ENCODE measurements at places on chromosomes 1 and 21.

DNA sequence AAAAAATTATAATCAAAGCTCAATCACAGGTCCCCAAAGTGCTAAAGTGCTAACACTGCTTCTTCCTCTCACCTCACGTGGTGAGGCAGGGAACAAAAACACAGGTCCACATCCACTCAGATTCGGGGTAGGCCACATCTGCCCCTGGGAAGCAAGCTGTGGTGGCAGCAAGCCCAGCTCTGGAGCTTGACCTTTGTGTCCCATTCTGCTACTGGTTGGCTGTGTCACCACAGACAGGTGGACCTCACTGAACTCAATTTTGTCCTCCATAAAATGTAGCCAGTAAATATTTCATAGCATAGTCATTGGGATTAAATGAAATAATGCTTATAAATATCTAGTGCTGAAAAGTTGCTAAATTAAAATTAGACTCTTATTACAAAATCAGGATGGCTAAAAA, 8.5 kb downstream of the AZIN2 start:
- no peak overlapping the region for H3K27ac ChIP-seq
- no peak overlapping the region for H3K4me3 ChIP-seq
- H3K27me3 ChIP-seq: no peaks in the 10 kb centered on the region
- no peak for DNase-seq
- H3K36me3 ChIP-seq: peaks cover 2% of the 10 kb centered on the region

GRCh38 chr1:163794551-163794950, 472.8 kb downstream of the NUF2 start:
- H3K4me3 ChIP-seq: no peak overlapping the region
- no peaks in the 10 kb centered on the region for H3K4me1 ChIP-seq
- no peak for DNase-seq

- H3K4me1 ChIP-seq: no peaks in the 10 kb centered on the region
- H3K36me3 ChIP-seq: no peaks in the 10 kb centered on the region
- DNase-seq: no peak
- H3K4me3 ChIP-seq: no peak overlapping the region
Observed at GRCh38 chr1:190129366-190129765, 348.3 kb downstream of the BRINP3 start.

GRCh38 chr1:201445310-201445709, 23.7 kb downstream of the PHLDA3 start:
- no peak overlapping the region for H3K4me3 ChIP-seq
- no peaks in the 10 kb centered on the region for H3K36me3 ChIP-seq
- H3K4me1 ChIP-seq: peaks cover 24% of the 10 kb centered on the region
- H3K27me3 ChIP-seq: no peaks in the 10 kb centered on the region
- no peak overlapping the region for H3K27ac ChIP-seq

DNA sequence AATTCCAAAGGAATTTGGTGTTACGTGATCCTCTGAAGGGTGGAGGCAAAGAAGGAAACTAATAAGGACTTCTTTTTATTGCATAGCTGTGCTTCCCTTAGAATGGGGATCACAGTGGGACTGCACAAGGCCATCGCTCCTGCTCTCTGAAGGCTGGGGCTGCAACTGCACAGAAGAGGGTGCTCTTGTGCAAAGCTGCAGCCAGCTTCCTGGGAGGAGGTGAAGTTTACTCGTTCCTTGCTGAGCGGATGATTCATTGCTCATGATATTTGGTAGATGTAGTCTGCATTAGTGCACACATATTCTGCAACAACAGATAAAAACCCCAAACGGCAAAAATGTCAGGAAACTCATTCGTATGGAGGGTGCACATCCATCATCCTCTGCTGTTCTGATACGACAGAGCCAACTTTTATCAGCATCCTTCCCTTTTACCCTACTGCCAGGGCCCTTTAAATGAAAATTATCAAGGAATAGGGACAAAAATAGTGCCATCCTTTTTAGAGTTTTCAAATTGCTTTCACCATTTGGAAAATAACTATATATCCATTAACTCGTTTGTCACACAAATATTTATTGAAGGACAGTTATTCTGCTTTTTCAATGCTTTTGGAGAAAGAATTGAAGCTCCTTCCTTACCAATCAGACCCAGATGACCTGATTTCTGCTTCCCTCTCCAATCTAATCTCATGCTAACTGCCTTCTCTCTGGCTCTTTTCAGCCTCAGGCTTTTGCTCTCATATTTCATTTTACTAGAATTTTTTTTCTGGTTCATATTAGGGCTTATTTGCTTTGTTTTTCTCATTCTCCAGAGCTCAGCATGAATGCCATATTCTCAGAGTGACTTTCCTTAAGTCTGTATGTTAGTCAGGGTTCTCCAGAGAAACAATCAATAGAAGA, 263.6 kb downstream of the DUSP10 start:
- DNase-seq: no peak
- H3K4me1 ChIP-seq: no peaks in the 10 kb centered on the region
- H3K27ac ChIP-seq: no peak overlapping the region
- H3K27me3 ChIP-seq: peaks cover 5% of the 10 kb centered on the region
- H3K4me3 ChIP-seq: no peak overlapping the region

GRCh38 chr1:101137144-101138126, 99.4 kb upstream of the S1PR1 start:
- DNase-seq: no peak
- no peak overlapping the region for H3K27ac ChIP-seq
- H3K27me3 ChIP-seq: no peaks in the 10 kb centered on the region
- no peaks in the 10 kb centered on the region for H3K4me1 ChIP-seq
- no peak overlapping the region for H3K4me3 ChIP-seq

- peaks cover 31% of the 10 kb centered on the region for H3K4me1 ChIP-seq
- no peaks in the 10 kb centered on the region for H3K36me3 ChIP-seq
- no peak overlapping the region for H3K27ac ChIP-seq
- H3K27me3 ChIP-seq: no peaks in the 10 kb centered on the region
- no peak overlapping the region for H3K4me3 ChIP-seq
Observed at GRCh38 chr1:53371121-53371666, 43.3 kb upstream of the LRP8 start.

GRCh38 chr1:95889400-95889799, 655.4 kb downstream of the RWDD3 start:
- no peaks in the 10 kb centered on the region for H3K27me3 ChIP-seq
- H3K27ac ChIP-seq: no peak overlapping the region
- no peaks in the 10 kb centered on the region for H3K36me3 ChIP-seq
- no peaks in the 10 kb centered on the region for H3K4me1 ChIP-seq
- H3K4me3 ChIP-seq: no peak overlapping the region
- DNase-seq: no peak
